ENCODE measurements at places on chromosomes 1 and 21. TPM values are rescaled to one million over a fixed set of nuclear protein-coding genes. Genes with fewer than 3 reads are reported as not detected.

The OR6N1 gene
- not detected for total RNA-seq

The NTPCR gene
- total RNA-seq = 91.3 TPM

The HOOK1 gene
- 0.17 TPM for total RNA-seq

The COL9A2 gene
- total RNA-seq = 0.23 TPM

The SRGAP2 gene
- 19.4 TPM for total RNA-seq

The TCP10L gene
- total RNA-seq = 0.90 TPM

The S100A12 gene
- total RNA-seq = not detected

The PIGM gene
- total RNA-seq = 2.5 TPM

The ZNF684 gene
- 2.1 TPM for total RNA-seq

The RSPO1 gene
- total RNA-seq = not detected

Measured in A549 treated with RU486 at 1 μM for 4 hours (cell line).